ENCODE measurements at places on chromosomes 1 and 21.

- H3K27me3 ChIP-seq, result no peaks in the 10 kb centered on the region
- no peak overlapping the region for H3K4me3 ChIP-seq
- peaks cover 12% of the 10 kb centered on the region for H3K4me1 ChIP-seq
- 0 out of 2 replicates have a peak overlapping the region, but pooled peaks have one; percentile 16 for H3K27ac ChIP-seq
Observed at GRCh38 chr1:24437631-24438396, 22.2 kb downstream of the NIPAL3 start.

- H3K4me3 ChIP-seq, result no peak overlapping the region
- DNase-seq, result no peak
- no peaks in the 10 kb centered on the region for H3K27me3 ChIP-seq
Observed at GRCh38 chr1:178937695-178938094, 66.8 kb upstream of the ANGPTL1 start.

GRCh38 chr1:117127795-117128194 lies 6.2 kb upstream of the TRIM45 start:
- no peak overlapping the region for H3K27ac ChIP-seq
- H3K36me3 ChIP-seq, result no peaks in the 10 kb centered on the region
- H3K4me3 ChIP-seq, result no peak overlapping the region
- no peaks in the 10 kb centered on the region for H3K27me3 ChIP-seq

DNA sequence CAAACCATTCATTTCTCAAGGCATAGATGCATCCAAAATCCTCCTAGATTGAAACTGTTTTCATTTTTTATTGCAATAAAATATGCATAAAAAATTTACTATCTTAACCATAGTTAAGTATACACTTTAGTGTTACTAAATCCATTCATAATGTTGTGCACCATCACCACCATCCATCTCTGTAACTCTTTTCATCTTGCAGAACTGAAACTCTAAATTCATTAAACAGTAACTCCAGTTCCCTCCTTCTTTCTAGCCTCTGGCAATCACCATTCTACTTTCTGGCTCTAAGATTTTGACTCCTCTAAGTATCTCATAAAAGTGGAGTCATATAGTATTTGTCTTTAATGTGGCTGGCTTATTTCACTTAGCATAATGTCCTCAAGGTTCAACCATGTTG lies 236.8 kb downstream of the SMYD3 start:
- H3K4me3 ChIP-seq, result no peak overlapping the region
- H3K4me1 ChIP-seq, result no peaks in the 10 kb centered on the region
- H3K36me3 ChIP-seq, result no peaks in the 10 kb centered on the region
- no peak for DNase-seq
- H3K27ac ChIP-seq, result no peak overlapping the region

GRCh38 chr1:112971006-112971405 lies 15.0 kb upstream of the SLC16A1 start:
- no peak overlapping the region for H3K4me3 ChIP-seq
- no peaks in the 10 kb centered on the region for H3K4me1 ChIP-seq
- peaks cover 10% of the 10 kb centered on the region for H3K36me3 ChIP-seq
- H3K27me3 ChIP-seq, result no peaks in the 10 kb centered on the region
- H3K27ac ChIP-seq, result no peak overlapping the region

GRCh38 chr1:118302145-118302544 lies 117.1 kb upstream of the SPAG17 start:
- H3K36me3 ChIP-seq, result no peaks in the 10 kb centered on the region
- peaks cover 10% of the 10 kb centered on the region for H3K27me3 ChIP-seq
- no peaks in the 10 kb centered on the region for H3K4me1 ChIP-seq
- H3K4me3 ChIP-seq, result no peak overlapping the region

DNA sequence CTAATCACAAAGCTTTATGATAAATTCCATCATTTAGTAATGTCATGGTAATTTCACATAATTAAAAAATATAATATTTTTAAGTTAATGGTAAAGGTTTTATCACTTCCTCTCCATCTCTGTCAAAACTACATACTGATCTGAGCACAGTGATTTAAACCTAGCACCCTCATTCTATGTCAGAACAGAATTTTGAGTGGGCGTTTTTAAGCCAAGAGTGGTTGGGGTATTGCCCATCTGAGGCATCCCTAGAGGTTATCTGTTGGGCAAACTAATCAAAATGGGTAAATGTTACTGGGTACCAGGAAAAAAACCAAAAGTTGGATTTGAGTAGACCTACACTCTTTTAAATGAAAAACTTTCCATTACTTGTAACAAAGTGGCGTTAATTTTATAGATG lies 100.7 kb upstream of the GFI1 start:
- no peak overlapping the region for H3K4me3 ChIP-seq
- no peaks in the 10 kb centered on the region for H3K27me3 ChIP-seq
- no peak overlapping the region for H3K27ac ChIP-seq
- no peaks in the 10 kb centered on the region for H3K36me3 ChIP-seq
- no peak for DNase-seq

GRCh38 chr1:179575497-179576314 lies at the start of gene NPHS2:
NPHS2 (minus strand) TSS chr1:179575948; CDS start chr1:179575864, 84 bp downstream.
- no peaks in the 10 kb centered on the region for H3K4me1 ChIP-seq
- no peaks in the 10 kb centered on the region for H3K36me3 ChIP-seq
- peaks cover 28% of the 10 kb centered on the region for H3K27me3 ChIP-seq
- no peak within 1 kb of the TSS for H3K27ac ChIP-seq
- DNase-seq, result no peak

- peaks cover 5% of the 10 kb centered on the region for H3K4me1 ChIP-seq
- DNase-seq, result no peak
- no peak overlapping the region for H3K27ac ChIP-seq
- H3K36me3 ChIP-seq, result 0 out of 2 replicates have a peak, but pooled peaks cover 3% of the 10 kb centered on the region
Observed at GRCh38 chr1:51504806-51505525, 14.1 kb downstream of the EPS15 start.
